G401 (cell line): ENCODE measurements at places on chromosomes 3 and 15.
A peak's percentile ranks its signal among the peaks of the same experiment; 100 is the strongest.

- DNase-seq: no peak
Observed at GRCh38 chr3:46406788-46407611, at the start of the genes CCR5AS and CCRL2. Gene CCR5AS (minus strand): TSS chr3:46407066. Gene CCRL2 (plus strand): TSS chr3:46407259. CDS start chr3:46408080, 821 bp downstream.

- peak; percentile 57 for DNase-seq
Observed at GRCh38 chr3:58585005-58585786, 8.0 kb upstream of the FAM107A start.

DNA sequence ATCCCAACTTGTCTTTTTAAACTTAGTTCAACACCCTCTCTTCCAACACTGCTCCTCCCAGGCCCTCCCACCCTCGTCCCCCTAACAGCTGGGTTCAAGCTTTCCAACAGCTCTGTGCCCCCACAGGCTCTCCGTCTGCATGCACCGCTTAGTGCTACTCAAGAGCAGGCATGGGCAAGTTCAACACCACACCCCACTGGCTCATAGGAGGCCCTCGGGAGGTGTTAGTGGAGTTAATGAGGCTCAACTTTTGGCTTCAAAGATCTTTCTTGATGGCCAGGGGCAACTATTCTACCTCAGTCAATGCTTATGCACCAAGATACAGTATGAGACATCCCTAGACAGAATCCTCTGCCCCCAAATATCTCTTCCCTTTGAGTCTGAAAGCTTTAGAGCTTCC is 114.4 kb downstream of the ANP32A start:
- DNase-seq: no peak

GRCh38 chr3:72105306-72105705 is 320.4 kb upstream of the PROK2 start:
- no peak for DNase-seq

- DNase-seq: no peak
Observed at GRCh38 chr3:47113669-47114365, 50.1 kb downstream of the SETD2 start.

GRCh38 chr3:62622553-62623174 is 249.3 kb upstream of the FEZF2 start:
- peak; percentile 83 for DNase-seq

DNA sequence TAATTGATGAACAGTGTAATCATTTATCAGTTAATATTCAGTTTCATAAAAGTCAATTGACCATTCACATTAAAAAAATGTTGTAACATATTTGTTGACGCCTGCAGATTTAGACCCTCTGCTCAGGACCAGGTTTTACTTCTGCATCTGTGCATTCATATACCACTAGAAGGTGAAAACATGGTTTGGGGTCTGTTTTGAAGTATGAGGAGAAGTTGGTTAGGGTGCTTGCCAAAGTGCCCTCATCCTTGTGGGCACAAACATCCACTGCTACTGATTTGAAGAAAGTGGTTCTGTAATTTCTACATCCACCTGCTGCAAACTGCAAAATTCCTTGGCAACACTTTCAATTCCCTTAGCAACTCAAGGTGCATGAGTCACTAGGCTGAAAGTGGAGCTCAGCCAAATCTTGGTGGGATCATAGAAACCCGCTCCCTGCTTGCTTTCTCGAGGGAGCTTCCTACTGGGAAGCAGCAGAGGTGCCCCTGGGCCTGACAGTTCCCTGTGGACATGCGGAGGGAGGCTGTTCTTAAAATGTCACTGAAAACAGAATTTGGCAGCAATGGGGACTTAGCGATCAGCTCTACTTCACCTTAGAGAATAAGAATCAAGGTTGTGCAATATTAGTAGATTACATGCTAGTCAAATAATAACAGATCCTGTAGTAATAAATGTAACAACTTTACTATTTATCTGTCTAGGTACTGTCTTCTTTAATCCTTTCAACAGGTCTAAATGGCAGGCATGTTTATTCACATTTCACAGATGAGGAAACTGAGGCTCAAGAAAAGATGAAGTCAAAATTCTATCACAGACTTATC is 301.0 kb upstream of the TBL1XR1 start:
- DNase-seq: no peak
